Jurkat, Clone E6-1 (cell line): ENCODE measurements at places on chromosomes 3 and 15.

- DNase-seq = peak; percentile 35
These were observed 256.6 kb downstream of the OCA2 start for GRCh38 chr15:27842526-27842925.

DNA sequence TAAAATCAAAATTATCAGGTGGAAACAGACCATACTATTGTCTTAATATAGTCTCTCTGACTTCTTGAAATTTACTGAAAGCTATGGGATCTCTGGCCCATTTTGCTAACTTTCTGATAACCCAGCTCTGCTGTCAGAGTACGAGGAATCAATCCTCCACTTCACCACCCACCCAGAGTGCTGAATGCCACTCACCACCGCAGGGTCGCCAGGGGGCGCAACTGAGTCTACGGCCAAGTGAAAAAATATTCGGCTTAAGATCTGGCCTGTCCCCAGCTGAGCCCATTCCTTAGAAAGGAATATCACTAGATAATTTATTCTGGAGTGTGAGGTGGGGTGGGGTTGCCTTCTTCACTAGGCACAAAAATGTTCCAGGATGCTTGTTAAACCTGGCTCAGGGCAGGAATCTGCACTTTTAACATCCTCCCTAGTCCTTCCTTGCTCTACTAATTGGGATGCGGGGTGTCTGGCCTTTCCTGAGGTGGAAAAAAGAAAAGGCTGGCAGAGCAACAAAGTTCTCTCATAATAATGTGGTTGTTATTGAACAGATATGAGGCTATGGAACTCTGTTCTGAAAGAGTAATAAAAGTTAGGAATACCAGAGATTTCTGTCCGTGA lies 520.6 kb downstream of the MFSD1 start:
- DNase-seq = peak; percentile 21

- DNase-seq = no peak
These were observed 35.7 kb upstream of the ACTL6A start for GRCh38 chr3:179526989-179527391.

DNA sequence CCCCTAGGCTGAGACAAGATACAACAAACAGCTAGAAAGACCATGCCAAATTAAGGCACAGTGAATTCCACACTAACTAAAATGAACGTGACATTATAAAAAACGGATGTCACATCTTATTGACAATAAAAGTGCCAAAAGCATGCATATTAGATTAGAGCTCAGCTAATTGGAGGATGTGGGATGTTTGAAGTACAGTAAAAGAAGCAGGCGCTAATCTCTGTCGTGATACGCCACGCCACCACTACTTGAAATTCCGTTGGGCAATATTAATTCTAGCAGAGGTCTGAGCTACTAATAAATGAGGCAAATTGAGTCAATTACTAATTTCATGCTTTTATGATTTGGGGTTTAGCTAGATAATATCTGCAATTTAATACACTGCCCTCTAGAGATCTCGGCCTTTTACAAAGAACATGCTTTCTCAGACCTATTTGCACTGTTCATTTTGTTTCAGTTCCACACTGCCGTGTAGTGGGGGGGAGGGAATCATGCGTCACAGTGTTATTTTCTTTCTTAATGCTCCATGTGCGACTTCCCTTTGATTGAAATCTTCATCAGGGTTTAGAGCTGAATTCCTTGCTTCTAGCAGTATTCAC lies 52.9 kb upstream of the ROBO2 start:
- DNase-seq = no peak

GRCh38 chr3:152550284-152550683 lies 281.6 kb downstream of the MBNL1 start:
- no peak for DNase-seq

- no peak for DNase-seq
These were observed 256.2 kb downstream of the RORA start for GRCh38 chr15:60972866-60973265.

GRCh38 chr3:101253396-101253795 lies 67.0 kb downstream of the IMPG2 start:
- no peak for DNase-seq

GRCh38 chr15:36557364-36557763 lies 22.1 kb upstream of the CDIN1 start:
- no peak for DNase-seq

- no peak for DNase-seq
These were observed 532.6 kb upstream of the CCDC54 start for GRCh38 chr3:106844638-106845037.

GRCh38 chr3:135565546-135565945 lies 400.0 kb upstream of the PPP2R3A start:
- DNase-seq = no peak

DNA sequence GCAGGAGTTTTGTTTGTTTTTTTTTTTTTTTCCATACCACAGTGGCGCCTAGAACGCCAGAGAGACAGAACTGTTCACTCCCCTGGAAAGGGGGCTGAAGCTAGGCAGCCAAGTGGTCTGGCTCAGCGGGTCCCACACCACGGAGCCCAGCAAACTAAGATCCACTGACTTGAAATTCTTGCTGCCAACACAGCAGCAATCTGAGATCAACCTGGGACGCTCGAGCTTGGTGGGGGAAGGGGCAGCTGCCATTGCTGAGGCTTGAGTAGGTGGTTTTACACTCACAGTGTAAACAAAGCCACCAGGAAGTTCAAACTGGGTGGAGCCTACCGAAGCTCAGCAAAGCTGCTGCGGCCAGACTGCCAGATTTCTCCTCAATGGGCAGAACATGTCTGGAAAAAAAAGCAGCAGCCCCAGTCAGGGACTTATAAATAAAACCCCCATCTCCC lies 29.8 kb downstream of the SPICE1 start:
- DNase-seq = no peak

- DNase-seq = no peak
These were observed 26.2 kb upstream of the ARL8B start for GRCh38 chr3:5095886-5096285.

- no peak for DNase-seq
These were observed 36.0 kb downstream of the CCDC32 start for GRCh38 chr15:40528801-40529200.

DNA sequence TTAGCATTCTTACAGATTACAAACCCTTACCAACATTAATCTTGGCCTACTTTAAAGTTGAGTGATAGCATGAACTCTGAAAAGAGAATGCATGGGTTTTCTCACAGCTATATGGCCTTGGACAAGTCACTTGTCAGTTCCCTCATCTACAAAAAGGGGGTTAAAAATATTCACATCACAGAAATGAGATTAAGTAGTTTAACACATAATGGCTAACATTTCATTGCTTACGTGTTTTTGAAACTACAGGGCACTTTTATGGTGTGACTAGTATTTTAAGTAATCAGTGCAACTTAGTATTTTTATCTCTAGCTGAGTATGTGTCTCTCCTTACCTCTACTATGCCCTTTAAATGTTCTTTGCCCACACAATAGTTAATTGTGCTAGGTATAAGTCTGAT lies 13.8 kb downstream of the TRIM59 start:
- no peak for DNase-seq

DNA sequence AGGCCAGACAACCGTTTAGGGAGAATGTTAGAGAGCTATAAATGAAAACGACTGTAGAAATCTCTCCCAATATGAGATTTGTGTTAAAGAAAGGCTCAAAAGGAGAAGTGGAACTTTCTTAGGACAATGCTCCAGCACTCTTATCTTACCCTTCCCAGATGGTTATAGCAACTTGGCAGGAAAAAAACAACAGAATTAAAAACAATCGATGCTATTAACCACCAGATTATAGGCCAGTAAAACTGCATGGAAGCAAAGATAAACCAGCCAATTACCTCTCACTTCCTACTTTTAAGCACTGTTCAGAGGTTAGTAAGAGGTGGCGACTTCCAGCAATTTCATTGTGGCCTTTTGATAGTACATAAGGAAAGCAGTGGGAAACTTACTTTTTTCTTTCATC lies 72.9 kb downstream of the TMCC1 start:
- DNase-seq = no peak

DNA sequence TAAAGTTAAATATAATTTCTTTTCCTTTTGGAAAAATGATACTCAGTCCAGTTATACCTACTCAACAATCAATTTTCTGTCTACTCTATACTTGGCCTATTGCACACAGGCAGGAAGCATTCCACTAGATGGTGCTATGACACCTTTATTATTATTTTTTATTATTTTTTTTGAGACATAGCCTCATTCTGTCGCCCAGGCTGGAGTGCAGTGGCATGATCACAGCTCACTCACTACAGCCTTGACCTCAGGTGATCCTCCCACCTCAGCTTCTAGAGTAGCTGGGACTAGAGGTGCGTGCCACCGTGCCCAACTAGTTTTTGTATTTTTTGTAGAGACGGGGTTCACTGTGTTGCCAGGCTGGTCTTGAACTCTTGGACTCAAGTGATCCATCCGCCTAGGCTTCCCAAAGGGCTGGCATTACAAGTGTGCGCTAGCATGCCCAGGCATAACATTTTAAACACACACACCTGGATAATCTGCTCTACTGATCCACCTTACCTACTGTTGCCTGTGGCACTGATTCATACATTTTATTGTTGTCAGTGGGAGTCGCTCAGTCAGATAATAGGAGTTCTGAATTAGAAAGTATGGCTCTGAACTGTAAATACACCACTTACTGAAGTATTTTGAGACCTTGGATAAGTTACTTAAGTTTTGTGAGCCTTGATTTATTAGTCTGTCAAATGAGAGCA lies 56.2 kb downstream of the EIF3J start:
- DNase-seq = no peak

DNA sequence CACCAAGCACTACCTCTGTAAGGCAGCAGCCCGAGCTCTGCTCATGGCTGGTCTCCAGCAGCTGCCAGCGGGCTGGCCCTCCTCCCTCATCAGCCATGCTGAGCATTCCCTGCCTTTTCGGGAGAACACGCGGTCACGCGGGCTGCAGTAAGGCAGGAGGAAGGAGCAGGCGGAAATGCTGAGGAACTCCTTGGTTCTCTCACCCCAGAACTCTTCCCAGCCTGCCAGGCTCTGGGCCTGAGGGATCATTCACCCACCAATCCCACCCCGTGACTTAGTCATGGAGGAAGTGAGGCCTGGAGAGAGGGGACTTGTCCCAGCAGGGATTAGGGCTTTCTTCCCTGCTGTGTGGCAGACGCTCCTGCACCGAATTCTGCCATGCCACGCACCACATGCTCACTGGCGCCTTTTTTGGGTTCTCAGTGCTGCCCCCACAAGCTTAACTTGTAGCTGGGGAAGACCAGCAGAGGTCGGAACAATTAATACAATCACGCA lies 42.9 kb upstream of the RPL32 start:
- DNase-seq = no peak

- DNase-seq = no peak
These were observed 970.2 kb downstream of the PLOD2 start for GRCh38 chr3:145190761-145191160.

- DNase-seq = no peak
These were observed 7.8 kb upstream of the RFC4 start for GRCh38 chr3:186814100-186814499.

DNA sequence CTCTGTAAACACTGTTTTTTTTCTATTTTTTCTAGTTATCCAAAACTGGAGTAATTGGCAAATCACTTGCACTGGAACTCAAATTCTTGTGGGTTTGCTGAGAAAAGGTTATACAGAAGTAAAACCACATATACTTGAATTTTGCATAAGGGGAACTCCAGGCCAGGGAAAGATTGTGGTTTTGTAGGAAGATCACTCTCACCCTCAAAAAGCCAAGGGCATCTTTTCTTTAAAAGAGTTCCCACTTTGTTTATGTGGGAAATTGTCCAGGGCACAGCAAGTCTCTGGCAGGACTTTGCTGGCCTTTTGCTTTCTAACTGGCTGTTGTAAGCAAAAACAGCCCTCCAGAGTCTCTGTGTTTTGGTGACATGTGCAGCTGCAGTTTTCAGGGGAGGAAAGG lies 340.3 kb upstream of the RBMS3 start:
- no peak for DNase-seq

- no peak for DNase-seq
These were observed 14.4 kb downstream of the KLF13 start for GRCh38 chr15:31341071-31341470.

- no peak for DNase-seq
These were observed 410 bp downstream of the LRRC49 start for GRCh38 chr15:70892912-70893560.

GRCh38 chr15:97915261-97915660 lies 45.2 kb upstream of the ARRDC4 start:
- no peak for DNase-seq

DNA sequence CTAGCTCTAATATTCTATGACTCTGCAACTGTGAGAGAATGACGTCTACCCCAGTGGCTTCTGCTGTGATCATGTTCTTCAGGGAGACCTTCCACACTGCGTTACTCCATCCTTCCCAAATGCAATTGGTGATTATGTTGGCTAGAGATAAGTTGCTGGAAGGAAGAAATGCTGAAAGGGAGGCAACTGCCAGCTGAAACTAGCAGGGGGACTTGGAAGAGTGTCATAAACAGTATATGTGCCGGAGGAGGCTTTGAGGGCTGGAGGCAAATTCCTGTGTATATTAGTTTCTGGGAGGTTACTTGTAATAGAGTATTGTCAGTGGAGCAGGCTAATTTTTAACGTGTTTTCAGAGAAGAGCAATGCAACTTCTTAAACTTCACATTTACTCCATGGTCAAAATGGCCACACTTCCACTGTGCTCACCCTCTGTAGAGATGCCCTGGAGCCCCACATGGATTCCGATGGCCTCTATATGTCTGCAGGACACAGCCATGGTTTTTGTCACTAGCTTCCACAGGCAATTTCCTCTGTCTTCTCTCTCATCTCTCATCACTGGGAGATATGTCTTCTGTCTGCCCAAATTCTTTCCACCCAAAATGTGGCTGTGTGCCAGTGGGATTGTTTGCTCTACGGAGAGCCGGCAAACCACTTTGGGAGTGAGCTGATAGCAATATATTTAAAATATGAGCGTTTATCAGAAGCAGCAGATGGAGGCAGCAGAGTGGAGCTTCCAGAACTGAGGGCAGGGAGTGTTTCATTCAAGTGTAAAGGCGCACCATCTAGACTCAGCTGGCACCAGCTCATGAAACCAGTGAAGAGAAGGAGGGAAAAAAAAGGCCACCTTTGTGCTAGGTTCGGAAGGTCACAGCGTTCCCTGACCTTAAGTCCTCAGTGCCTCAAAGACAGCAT lies 13.3 kb upstream of the CD47 start:
- DNase-seq = no peak

DNA sequence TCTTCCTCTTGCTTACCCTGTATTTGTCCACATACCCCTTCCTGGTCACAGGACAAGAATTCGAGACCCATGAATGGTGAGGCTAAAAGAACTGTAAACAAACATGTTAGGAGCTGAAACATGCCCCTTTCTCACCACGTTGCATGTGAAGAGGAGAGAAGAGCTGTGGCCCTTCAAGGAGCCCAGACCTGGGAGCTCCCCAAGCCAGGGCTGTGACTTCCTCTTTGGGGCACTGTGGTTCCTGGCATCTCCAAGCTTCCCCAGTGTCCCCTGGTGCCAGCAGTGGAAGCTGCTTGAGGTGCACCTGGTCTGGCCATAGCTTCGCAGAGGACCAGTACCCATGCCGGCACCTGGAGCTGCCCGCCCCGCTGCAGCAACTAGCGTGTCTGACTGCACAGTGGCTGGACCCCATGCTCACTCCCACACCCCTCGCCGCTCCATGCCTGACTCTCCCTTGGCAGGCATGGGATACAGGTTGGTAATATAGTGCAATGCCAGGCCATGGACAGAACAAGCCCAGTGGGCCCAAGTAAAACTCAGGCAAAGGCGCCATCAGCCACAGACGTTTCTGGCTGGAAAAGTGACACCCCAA lies 9.9 kb downstream of the SPCS1 start:
- DNase-seq = no peak
